ENCODE measurements at places on chromosomes 2 and 18.

DNA sequence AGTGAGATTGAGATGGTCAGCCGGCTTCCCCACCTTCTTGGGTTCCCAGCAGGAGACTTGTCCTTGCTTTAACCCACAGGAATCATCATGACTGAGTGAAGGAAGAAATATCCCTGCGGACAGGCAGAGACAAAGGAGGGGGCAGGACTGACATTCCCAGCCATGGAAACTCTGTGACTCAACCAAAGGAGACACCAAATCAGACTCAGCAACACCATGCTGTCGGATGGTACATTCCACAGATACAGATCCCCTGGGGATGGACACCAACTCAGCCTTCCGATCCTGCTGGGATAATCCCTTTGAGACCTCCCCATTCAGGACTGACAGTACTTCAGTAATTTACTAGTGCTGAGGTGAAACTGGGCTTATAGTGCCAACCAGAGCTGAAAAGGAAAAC, 518.3 kb downstream of the XIRP2 start:
- DNase-seq, result peak; percentile 95

DNA sequence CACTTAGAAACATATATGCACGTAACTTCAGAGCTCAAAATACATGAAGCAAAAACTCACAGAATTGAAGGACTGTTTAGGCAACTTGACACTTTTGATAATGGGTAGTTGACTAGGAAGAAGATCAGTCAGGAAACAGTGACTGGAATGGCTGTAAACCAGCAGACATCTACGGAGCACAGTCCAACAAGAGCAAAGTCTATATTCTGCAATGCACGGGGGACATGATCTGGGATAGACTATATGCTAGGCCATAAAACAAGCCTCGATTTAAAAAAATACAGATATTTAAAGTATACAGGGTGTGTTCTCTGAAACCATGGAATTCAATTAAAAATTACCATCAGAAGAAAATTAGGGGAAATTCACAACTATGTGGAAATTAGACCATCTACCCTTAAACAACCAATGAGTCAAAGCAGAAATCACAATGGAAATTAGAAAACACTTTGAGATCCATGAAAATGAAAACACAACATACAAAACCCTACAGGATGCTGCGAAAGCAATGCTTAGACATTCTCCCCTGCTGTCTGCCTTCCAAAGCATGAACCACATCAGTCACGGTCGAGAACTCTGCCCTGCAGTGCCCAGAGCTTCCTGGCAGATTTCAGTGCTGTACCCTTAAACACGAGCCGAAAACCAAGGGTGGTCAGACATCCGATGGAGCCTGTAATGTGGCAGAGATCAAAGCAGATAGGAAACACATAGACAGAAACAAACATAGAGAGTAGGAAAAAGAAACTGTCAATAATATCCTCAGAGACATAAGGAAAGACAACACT, 651.9 kb upstream of the HS6ST1 start:
- no peak for DNase-seq

DNA sequence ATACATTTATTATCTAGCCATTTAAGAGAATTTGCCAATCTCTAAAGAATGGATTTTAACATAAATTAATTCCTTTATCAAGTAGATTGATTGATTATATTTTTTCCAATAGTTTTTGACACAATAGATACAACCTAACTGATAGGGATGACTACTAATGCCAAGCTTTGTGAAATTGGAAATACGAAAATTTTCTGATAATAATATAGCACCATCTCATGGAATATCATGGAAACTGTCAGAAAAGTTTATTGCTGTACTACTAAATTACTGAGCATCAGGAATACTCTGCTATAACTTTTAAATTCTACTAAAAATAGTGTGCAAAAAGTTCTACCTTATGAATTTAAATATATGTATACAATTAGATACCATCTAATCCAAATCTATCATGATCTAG, 101.8 kb upstream of the MAP2 start:
- DNase-seq, result no peak

DNA sequence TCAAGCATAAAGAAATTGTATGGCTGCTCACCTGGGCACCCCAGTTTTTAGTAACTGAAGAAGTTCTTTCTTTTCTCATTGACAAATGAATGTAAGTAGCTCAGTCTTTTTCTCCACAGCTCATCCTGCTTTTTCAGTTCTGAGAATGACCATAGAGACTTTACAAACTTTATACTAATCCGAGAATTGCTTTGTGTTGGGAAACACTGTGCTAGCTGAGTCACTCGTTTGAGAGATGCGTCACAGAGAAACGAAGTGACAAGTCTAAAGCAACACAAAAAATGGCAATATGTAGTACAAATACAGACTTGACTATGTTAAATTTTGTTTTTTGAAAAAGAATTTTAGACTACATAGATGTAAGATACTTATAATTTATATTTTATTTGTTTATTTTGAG, 9.0 kb downstream of the LRRTM4 start:
- DNase-seq, result no peak

DNA sequence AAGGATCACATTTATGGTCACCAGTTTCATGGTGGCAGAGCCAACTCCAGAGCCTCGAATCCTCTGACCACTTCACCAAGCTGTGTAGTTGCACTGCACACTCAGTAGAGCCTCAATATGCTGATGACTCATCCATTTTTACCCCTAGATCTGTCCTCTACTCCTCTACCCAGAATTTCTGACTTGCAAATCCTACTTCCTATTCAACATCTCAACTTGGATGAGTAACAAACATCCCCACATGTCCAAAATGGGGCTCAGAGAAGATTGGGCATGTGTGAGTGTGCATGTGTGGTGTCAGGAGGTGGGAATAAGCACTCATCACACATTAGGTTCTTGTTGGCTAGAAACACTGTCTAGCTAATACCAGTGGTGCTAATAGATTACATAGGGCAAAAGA, 57.8 kb upstream of the IGFBP2 start:
- no peak for DNase-seq

DNA sequence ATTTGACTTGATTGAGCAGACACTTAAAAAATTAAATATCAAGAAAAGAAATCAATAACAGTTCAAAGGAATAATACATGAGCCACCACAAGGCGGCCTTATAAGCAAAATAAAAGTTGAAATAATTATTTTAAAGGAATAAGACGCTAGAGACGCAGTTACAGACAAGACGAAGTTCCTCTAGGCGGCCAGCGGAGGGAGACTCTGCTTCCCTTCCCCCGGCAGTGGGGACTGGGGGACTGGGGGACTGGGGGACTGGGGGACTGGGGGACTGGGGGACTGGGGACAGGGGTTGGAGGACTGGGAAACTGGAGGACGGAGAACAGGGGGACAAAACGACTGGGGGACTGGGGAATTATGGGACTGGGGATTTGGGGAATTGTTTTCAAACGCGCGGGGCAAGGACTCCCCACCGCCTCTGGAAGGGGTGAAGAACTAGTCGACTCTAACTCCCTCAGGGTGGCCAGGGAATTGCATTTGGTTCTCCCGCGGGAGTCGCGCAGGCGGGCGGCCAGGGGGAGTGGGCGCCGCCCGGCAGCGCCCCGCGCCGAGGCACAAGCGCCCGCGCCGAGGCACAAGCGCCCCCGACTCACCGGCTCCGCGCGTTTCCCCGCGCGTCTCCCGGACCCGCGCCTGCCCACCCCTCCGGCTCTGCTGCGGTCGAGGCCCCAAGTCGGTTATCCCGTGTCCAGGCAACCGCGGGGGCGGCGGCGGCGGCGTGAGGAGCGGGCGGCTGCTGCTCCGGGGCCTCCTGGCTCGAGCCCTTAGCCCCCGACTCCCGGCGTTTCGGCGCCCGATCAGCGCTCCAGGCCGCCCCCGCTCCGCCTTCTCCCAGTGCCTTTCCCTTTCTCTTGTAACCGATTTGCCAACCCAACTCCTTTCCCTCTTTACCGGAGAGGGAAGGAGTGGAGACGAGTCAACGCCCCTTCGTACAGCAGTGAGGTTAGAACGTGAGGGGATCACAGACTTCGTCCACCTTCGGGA, at the start of gene CCDC178:
CCDC178 (minus strand) TSS at position 662 of the 984 bp plus-strand sequence. CDS start 28,633 bp downstream, outside the sequence.
- peak; percentile 42 for DNase-seq

DNA sequence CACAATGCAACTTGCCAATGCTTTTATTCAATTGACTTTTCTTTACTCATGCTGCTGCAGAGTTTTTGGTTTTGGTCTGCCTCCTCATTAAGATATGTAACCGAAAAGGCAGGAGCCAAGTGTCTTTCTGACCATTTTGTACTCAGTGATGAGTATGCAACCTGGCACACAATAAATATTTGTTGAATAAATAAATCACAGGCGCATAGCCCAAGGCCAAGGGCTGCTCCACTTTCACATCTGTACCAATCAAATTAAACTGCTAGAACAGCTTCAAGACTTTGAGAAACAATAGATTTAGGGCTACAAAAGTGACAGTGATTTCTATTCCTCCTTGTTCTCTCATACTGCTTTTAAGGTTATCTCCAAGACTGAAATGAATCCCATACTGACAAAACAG, 828.2 kb downstream of the RNF144A start:
- DNase-seq, result no peak

DNA sequence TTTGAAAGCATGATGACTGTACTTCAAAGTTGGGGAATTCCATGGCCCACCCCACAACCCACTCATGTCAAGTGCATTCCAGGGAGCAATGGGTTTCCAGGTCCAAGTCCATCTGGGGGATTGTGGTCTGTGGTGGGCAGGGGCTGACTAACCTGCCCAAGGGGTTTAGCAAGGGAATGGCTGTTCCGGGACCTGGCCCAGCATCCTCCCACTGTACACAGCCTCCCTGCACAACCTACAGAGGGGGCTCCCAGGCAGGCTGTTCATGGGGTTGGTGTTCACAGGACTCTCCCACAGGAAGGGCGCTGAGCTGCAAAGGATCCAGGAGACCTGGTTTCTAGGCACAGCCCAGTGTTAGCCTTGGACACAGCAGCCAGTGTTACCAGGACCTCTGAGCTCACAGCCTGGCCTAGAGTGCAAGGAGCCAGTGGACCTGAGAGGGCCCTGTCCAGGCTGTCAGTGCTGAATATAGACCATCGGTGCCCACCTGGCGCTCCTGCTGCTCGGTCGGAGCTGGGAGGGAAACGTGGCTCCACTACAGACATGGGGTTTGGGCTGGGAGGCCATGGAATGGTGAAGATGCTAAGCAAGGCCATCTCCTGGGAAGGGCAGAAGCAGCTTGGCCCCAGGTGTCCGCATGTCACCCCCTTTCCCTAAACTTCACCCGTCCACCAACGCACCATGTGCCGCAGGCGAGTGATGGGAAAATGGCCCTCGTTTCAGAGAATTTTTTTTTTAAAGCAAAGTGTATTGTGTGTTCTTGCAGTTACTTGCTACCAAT, 317.2 kb downstream of the GBX2 start:
- no peak for DNase-seq

GRCh38 chr18:78396756-78397155, 582.9 kb upstream of the SALL3 start:
- DNase-seq, result no peak

DNA sequence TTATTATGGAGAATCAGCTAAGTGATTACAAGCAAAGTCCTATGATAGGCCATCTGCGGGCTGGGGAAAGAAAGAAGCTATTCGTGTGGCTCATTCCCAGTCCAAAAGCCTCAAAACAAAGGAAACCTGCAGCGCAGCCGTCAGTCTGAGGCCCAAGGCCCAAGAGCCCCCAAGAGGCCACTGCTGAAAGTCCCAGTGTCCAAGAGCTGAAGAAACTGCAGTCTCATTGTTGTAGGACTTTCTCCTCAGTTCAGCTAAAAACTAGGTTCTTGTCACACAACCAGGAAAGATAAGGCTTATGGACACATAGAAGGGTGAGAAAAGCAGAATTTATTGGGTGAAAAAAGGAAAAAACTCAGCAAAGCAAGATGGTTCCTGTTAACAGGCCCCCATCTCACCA, 143.2 kb downstream of the RHBDD1 start:
- DNase-seq, result no peak

DNA sequence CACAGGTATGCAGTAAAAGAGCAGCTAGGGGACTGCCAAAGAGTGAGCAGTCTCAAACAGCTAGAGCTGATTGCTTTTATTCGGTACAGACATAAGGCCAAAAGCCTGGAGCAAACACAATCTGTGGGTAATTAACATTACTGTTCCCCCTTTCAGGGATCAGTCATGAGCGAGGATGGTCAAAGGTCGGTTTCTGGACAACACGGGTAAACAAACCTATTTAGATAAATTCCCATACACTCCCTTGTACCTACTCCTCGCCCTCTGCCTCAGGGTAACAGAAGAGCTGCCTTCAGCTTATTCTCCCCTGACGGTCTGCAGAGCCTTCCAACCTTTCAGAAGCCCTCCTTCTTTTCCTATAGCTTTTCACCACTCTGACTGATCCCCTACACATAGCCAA, 586.0 kb downstream of the SUCLG1 start:
- DNase-seq, result no peak

DNA sequence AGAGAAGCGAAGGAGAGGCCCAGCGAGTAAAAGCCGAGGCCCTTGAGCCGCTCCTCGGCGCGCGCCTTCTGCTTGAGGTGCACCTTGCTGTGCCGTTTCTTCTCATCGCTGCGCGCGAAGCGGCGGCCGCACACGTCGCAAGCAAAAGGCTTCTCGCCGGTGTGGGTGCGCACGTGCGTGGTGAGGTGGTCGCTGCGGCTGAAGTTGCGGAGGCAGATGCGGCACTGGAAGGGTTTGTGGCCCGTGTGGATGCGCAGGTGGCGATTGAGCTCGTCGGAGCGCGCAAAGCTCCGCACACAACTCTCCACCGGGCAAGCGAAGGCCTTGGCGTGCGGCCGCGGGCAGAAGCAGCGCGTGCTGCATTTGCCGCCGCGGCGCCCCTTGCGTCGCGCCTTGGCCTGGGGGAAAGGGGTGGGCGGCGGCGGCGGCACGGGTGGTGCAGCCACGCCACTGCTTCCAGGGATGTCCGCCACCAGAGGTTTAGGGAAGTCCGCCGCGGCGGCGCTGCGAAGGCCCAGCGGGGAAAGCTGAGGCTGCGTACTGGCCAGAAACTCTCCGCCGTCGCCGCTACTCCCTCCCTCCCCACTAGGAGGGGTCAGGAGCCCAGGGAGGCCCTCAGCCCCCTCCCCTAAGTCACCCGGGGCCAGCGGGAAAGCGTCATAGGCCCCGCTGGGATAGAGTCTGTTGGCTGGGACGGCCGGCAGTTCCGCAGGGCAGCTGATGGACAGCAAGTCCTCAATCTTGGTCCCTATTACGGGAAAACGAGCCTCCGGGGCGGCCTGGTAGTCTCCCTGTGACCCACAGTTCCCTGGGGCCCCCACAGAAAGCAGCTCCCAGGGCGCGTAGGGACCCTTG, 1.7 kb downstream of the EGR4 start:
- no peak for DNase-seq

- no peak for DNase-seq
Measured at GRCh38 chr2:9356261-9356660, 67.1 kb downstream of the ITGB1BP1 start.

DNA sequence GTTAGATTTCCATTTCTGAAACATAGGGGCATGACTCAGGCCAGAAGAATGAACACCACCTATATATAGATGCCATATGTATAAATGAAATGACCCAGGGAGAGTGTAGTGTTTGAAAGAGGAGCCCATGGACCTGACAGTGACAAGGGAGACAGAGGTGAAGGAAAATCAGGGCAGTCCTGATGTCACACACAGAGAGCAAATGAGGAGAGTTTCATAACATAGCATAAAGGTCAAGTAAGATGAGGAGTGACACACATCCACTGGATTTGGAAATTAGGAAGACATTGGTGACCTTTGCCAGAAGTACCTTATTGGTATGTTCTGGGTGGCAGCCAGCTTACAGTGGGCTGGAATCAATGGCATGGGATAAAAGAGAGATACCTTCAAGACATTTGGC, 276.7 kb downstream of the ZNF385B start:
- no peak for DNase-seq

Measured in brain microvascular endothelial cell (primary cell).